Bone marrow (tissue), 2 donors: ENCODE measurements at places on chromosomes 7 and 10.

GRCh38 chr7:28625432-28625831 is 213.1 kb downstream of the CREB5 start:
- DNase-seq, result no peak

DNA sequence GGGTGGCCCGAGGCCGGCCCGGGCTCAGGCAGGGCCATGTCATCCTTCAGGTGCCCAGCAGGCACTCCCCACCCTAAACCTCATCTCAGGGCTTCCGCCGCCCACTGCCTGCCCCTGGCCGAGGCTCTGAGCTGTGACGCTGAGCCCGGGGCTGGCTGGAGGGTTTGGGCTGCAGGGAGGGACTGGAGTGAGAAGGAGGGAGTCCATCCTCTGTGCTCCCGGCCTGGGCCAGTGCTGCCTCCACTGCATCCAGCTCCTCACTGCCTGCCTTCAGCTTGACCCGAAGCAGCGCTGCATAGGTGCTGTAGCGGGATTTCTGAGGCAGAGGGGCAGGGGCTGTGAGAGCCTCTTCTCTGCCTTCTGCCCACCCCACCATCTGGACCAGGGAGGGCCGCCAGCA is 7.6 kb downstream of the NFKB2 start:
- no peak for DNase-seq

GRCh38 chr10:75894761-75895160 is 463.3 kb downstream of the LRMDA start:
- DNase-seq, result no peak

DNA sequence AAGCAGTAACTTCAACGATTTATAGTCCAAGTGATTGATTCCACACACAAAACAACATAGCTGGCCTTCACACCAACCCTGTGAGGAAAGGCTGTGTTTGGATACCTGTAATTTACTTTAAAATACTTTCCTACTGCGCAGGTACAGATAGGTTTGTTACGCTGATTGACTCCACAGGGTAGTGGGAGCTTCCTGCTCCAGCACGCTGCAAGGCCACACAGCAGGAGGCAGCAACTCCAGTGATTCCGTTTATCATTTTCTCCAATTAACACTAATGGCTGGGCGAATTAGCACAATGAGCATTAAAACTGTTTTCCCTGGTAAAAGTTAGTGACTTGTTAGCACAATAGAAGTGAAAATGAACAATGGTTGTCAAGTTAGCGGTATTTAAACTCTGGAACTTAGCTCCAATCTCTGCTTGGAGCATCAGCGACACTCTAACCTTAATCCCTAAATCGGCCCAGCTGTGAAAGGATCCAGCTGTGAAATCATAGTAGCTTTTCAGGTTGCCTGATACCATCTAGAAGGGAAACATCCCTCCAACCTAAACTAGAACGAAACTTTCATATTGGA is 959 bp downstream of the DCLRE1C start:
- no peak for DNase-seq

DNA sequence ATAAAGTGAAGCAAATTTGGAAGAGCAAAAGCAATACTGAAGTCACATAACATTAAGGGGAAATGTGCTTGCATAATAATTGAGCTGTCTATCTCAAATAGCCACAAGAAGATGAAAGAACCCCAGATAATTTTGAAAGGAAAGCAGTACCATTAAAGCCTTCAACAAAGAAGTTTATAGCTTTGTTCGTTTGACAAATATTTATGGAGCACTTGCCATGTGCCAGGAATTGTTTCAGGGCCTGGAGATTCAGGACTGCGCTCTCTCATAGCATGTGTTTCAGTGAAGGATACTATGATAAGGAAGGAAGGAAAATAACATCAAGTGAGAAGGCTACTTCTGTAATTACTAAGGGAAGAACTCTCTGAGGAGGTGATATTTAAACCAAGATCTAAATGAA is 212.3 kb upstream of the CSTF2T start:
- DNase-seq, result no peak

GRCh38 chr10:72417971-72418370 is 63.3 kb upstream of the DNAJB12 start:
- no peak for DNase-seq

GRCh38 chr7:44750424-44750823 is 1.8 kb downstream of the ZMIZ2 start:
- no peak for DNase-seq
